Daoy (cell line): ENCODE measurements at places on chromosomes 12 and 14. TPM values are rescaled to one million over a fixed set of nuclear protein-coding genes. Genes with fewer than 3 reads are reported as not detected.

DNA sequence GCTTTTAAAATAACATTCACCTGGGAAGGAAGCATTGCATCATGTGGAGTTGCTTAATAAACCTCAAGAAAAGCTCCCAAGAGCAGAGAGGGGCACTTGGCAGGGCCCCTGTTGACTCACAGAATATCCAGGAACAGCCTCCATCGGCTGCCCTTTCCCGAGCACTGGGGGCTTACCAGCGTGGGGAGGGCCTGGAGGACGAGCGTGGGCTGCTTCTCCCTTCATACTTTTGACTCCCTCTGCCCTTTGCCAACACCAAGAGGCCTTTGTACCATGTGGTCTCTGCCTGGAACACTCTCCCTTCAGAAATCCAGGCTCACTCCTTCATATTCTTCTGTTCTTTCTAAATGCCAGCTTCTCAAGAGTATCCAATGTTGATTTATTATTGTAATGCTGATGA lies 492.1 kb upstream of the TMEM132C start:
- DNase-seq: no peak

GRCh38 chr12:41736436-41736835 lies 408.2 kb downstream of the GXYLT1 start:
- DNase-seq: no peak

- DNase-seq: peak; percentile 55
These were observed 24.0 kb upstream of the LGR5 start for GRCh38 chr12:71415336-71416231.

ABCC9 gene
- total RNA-seq: 0.03 and 0.06 TPM in 2 replicates

DNA sequence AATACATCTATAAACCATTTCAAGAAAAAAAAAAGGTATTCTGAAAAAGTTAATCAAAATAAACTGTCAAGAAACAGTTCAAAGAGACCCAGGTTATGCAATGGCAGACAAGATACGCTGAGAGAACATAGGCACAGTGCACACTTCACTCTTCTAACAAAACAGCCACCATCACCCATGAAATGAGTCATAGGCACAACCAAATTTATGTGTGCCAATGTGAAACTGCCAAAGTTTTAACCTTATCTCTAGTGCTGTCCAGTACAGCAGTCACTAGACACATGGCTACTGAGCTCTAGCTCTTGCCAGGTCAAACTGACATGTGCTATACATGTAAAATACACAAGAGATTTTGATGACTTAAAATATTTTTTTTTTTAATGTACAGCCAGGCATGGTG lies 1.4 kb downstream of the CEP128 start:
- DNase-seq: peak; percentile 14

DNA sequence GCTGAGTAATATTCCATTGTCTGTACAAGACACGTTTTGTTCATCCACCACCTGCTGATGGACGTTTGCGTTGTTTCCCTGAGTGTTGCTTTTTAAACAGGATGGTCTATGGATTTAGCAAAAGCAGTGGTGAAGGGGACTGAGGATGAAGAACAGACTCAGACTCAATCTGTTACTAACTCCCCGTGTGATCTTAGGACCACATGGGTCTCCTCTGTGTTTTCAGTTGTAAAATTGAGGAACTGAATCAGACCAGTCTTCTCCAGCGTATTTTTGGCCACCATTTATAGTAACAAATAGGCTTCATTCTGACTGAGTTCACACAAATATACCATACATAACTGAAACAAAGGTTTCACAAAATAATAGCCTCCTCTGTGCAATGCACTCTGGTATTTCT lies 85.6 kb downstream of the FOXN3 start:
- no peak for DNase-seq

GRCh38 chr12:14410177-14410576 lies 44.7 kb downstream of the ATF7IP start:
- DNase-seq: no peak

- no peak for DNase-seq
These were observed 85.1 kb downstream of the ACACB start for GRCh38 chr12:109201496-109201885.

- peak; percentile 11 for DNase-seq
These were observed 315.7 kb downstream of the NAV3 start for GRCh38 chr12:78146365-78146772.

GRCh38 chr12:25458047-25458552 lies 95.0 kb downstream of the LMNTD1 start:
- DNase-seq: peak; percentile 93

NELL2 gene
- total RNA-seq: 19.9 and 28.0 TPM in 2 replicates

- DNase-seq: no peak
These were observed 28.1 kb downstream of the SPTSSA start for GRCh38 chr14:34433957-34434356.

- DNase-seq: no peak
These were observed 94.7 kb downstream of the DIP2B start for GRCh38 chr12:50599366-50600095.

GRCh38 chr14:36915081-36915480 lies 253.4 kb downstream of the PAX9 start:
- DNase-seq: no peak

- no peak for DNase-seq
These were observed 76.7 kb upstream of the FERMT2 start for GRCh38 chr14:53027562-53027961.

- DNase-seq: no peak
These were observed 8.1 kb downstream of the PTGES3 start for GRCh38 chr12:56679883-56680575.

DHRS2 gene
- 5.9 and 7.6 TPM in 2 replicates for total RNA-seq

DNA sequence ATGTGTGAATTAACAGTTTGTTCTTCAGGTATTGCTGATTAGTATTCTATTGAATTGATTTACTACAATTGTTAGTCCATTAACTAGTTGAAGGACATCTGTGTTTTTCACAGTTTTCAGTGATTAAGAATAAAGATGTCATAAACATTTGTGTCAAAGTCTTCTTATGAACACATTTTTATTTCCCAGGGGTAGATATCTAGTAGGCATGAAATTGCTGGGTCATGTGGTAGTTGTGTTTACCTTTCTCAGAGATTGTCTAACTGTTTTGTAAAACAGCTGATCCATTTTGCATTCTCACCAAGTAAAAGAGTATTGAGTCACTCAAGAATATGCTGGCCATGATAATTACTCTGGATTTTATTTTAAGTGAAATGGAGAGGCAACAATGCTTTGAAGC lies 1145.3 kb downstream of the FSCB start:
- DNase-seq: no peak

DNA sequence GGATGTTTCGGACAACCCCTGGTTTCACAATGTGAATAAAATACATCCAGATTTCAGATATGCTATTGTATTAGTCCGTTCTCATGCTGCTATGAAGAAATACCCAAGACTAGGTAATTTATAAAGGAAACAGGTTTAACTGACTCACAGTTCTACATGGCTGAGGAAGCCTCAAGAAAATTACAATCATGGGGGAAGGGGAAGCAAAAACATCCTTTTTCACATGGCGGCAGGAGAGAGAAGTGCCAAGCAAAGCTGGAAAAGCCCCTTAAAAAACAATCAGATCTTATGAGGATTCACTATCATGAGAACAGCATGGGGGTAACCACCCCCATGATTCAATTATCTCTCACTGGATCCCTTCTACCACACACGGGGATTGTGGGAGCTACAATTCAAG lies 451.7 kb downstream of the MDGA2 start:
- no peak for DNase-seq

GRCh38 chr14:22524115-22524783 lies 64.8 kb downstream of the DAD1 start:
- no peak for DNase-seq

ADAMTS20 gene
- 0.51 TPM in 1 of 2 replicates, not detected in the other for total RNA-seq

KRT83 gene
- total RNA-seq: not detected in 2 replicates

GRCh38 chr12:42586268-42586667 lies 3.3 kb downstream of the PRICKLE1 start:
- no peak for DNase-seq

GRCh38 chr14:58801086-58801485 lies 163.3 kb downstream of the DACT1 start:
- DNase-seq: no peak

GRCh38 chr14:84686550-84686949 lies 843.4 kb upstream of the FLRT2 start:
- no peak for DNase-seq

DNA sequence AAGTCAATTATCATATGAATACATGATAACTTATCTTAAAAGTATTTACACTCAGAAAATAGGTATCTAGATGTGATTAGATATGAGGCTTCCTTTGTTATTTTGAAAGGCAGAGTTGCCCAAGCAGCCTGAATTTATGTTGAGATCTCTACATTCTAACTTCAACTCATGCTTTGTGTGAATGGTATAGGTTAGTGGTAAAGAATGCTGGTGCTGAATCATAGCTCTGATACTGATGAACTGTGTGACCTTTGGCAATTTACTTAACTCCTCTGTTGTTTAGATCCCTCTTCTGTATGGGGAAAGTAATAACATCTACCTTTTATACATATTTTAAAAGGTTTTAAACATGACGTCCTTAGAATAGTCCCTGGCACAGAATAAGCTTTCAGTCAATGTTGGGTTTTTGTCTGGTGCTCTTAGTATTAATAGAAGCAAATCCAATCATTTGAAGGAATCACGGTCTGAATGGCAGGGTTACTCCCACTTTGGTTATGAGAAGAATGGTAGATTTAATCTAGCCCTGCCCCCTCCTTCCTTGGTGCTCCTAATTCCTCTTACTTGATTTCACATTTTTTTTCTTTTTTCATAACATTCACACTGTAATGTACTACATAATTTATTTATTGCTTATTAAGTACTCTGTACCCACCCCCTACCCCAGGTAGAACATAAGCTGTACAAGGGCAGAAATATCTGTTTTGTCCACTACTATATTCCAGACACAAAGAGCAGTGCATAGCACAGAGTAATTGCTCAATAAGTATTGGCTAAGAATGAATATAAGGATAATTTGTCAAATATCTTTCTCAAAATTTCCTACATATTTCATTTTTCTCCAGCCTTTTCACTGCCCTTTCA lies 203.3 kb upstream of the KRR1 start:
- no peak for DNase-seq

MANSC4 gene
- not detected in 2 replicates for total RNA-seq

- no peak for DNase-seq
These were observed 33.2 kb downstream of the RFLNA start for GRCh38 chr12:124328116-124328515.

DNA sequence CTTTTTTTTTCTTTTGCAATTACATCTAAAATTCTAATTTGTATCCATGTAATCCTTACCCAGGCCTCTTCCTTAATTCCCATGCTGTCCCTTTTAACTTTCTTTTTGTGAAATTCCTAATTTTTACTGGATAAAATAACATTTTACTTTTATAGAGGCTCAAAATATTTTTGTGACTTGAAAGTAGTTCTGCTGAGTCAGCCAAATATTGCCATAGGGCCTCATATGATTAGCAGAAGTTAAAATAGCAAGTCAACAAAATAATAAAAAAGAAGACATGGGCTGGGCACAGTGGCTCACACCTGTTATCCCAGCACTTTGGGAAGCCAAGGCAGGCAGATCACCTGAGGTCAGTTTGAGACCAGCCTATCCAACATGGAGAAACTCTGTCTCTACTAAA lies 2.0 kb downstream of the C3AR1 start:
- no peak for DNase-seq

FAM181A gene
- total RNA-seq: not detected in 2 replicates

SMIM41 gene
- total RNA-seq: not detected in 2 replicates

DNA sequence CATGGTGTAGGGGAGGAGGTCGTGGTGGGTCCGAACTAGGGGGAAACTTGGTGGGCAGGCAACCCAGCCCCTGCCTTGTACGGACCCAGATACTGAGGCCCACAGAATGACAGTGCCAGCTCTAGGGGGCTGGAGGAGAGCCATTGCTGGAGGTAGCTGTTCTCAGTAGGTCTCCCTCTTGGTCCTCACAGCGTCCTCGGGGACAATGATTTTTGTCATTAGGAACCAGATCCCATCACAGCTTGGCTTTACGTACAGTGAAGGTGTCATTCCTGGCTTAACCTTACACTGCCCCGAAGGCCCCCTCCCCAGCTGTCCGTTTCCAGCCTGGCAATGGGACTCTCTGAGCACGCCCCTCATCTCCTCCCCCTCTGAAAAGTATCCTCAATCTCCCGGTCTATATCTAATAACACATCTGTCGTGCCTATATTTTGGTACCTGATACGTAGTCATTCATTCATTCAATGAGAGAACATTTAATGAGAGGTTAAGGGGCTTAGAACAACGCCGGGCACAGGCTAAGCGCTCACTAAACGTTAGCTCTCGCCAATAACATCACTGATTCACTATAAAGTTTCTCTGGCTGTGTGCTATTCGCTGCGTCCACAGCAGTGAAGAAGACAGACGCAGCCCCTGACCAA lies 597 bp upstream of the DYNC1H1 start:
- DNase-seq: no peak
